ENCODE measurements at places on chromosomes 2 and 18.

DNA sequence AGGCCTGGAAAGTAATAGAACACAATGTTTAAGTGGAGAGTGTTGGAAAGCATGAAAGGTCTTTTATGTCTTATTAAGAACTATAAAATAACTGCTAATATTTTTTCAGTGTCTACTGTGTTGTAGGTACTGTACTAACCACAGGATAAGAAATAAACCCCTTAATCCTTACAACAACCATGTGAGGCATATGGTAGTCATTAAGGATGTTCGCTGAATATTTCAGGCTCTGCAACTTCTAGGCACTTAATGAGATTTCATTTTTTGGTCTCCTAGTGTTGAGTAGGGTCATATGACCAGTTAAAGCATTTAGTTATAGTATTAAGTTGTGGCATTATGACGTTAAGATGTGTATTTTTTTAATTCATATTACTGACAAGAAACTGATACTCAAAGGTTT, 346.6 kb upstream of the KCNH7 start:
- DNase-seq = no peak

DNA sequence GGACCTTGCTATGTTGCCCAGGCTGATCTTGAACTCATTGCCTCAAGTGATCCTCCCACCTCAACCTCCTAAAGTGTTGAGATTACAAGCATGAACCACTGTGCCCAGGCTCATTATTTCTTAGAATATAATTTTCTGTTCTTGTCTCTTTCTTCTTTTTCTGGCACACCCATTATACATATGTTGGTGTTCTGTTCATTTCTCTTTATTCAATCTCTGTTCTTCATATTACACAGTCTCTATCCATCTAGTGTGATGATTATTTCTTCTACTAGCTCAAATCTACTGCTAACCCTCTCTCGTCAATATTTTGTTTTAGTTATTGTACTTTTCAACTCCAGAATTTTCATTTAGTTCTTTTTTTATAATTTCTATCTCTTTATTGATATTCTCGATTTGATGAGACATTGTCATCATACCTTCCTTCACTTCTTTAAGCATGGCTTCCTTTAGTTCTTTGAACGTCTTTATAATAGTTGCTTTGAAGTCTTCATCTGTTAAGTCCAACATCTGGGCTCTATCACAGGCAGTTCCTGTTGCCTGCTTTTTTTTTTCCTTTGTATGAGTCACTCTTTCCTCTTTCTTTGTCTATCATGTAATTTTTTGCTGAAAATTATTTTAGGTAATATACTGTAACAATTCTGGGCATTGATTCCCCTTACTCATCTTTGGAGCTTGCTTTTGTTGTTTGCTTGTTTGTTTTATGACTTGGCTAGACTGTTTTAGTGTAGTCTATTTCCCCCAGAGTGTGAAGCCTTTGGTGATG, 196.4 kb upstream of the NABP1 start:
- DNase-seq = no peak

DNA sequence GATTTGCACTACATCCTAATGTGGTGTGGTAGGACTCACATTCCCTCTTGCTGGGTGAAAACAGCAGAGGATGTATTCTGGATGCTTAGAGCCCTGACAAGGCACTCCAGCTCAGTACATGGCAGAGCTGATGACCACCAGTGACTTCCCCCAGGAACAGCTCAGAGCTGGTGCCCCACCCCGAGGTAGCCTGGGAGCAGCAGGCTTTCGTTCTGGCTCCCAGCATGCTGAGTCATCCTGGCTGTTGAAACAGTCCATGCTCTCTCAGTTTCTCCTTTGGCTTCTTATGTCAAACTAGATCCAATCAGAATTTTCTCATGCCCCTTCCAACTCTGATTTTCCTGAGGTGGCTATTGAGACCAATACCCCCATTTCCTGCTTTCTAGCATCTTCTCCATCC, 438.2 kb downstream of the NBAS start:
- DNase-seq = no peak

GRCh38 chr2:152924722-152925121, 206.3 kb downstream of the ARL6IP6 start:
- DNase-seq = no peak

DNA sequence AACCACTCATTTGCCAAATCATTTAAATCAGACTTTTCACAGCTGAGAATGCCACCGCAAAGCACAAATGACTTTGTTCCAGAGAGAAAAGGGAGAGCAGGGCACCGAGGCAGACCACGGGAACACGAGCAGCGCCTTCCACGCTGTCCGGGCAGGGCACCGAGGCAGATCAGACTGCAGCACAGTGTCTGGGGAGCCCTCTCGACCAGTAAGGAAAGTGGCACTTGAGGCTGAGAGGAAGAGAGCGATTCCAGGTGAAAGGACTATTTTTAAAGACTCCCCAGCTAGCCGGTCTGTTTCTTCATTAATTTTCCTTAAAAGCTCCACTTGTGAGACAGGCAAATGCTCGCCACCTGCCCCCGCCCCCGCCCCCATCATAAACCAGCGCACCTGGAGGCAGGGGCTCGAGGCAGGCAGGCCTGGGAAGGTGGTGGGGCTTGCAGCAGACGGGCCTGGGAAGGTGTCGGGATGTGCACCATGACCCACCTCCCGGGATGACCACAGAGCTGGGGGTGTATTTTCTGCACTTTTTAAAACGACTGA, 80.9 kb upstream of the CTDP1 start:
- DNase-seq = no peak

DNA sequence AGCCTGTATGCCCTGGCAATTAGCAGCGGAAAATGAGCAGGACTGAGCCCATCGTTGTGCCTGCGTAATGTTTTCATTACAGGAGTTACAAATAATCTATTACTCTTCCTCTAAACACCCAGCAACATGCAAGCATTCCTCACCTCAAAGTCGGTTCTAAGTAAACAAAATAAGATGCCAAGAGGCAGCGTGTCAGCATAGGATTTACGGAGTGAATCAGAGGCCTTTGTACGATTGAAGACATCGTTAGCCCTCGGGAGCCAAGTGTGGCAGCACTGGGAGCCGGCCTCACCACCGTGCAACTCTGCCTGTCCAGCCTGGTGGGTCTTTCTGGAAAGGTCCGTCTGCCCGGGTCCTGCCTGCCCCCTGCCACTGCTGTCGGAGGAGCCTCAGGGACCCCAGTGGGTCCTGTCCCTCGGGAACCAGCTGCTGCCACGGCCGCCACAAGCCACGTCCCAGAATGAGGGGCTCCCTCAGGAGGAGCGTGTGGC, 80.1 kb upstream of the CTDP1 start:
- DNase-seq = no peak

Data from WERI-Rb-1 (cell line).